ENCODE measurements at places on chromosomes 1 and 21.
A peak's percentile ranks its signal among the peaks of the same experiment; 100 is the strongest.

DNA sequence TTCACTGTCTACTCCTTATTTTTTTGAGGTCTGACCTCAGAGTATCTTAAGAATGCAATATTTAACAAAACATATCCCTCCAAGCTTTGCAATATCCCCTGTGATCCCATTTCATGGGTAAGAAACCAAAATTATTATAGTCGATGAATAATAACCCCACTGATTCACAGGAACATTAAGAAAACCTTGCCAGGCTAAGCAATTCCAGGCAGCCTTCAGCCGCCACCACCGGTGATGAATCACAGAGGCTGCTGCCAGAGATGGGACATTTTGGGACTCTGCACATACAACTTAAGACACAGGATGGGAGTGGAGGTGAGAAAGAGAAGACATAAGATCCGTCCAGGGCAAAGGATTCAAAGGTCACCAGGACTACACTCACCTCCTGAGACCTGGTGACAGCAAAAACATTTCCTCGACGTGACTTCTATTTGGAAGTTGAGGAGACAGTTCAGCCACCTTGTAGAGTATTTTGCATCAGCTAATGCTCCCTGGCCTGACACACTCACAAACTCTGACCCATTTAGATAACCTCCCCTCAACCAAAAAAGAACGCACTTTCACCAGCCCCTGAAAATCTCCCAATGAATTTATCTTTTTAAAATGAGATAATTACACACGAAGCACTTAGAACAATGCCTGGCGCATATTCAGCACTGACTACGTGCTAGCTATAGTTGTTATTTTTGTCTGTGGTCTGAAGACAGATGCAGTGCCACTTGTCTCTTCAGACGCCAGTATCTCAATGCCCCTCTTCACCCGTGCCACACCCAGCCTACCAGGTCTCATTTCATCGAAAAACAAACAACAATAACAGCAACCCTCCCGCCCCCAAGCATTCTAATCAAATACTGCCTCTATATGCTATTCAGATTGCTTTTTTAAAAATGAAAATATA, 17.8 kb upstream of the OVAAL start:
- DNase-seq = no peak

DNA sequence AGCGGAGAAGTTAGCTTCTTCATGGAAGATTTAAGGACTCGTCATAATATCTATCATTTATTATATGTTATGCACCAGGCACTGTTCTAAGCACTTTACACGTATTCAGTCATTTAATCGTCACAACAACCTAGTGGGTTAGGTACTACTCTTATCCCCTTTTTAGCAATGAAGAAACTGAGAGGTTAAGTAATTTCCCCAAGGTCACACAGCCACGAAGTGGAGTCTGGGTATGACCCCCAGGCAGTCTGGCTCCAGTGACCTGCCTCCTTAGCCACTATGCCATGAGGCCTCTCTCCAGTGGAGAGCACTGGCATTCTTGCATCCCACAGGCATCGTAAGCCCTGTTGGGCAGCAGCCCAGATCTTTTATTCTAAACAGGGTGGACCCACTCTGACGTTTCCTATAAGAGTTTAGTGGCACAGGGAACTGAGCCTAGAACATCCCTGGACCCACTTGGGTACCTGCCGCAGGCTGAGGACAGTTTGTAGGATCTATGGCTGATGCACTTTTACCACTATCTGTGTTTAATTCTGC, 123.0 kb downstream of the NAV1 start:
- DNase-seq = no peak

DNA sequence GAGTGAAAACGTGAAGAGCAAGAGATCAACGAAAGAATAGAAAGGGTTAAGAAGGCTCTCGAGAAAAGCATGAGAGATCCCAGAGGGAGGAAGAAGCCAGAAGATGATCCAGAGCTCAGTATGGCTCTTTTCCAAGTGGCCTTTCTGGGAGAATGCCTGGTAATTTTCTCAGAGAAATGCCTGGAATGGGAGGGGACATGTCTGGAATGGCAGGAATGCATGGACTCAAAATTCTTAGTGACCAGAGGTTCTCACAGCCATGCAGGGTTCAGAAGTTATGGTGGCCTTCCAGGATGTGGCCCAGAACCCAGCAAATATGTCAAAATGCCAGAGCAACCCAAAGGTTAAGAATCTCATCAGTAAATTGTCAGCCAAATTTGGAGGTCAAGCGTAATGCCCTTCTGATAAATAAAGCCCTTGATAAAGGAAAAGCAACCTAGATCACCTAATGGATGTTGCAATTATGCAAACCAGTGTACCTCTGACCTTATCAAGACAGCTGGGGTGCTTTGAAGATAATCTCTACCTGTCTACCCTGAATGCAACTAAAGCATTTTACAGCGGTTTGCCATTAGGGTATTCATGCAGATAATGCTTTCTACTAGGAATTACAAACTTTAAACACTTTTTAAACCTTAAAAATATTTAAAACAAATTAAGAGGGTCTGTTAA, 53.1 kb downstream of the NBPF6 start:
- no peak for DNase-seq

DNA sequence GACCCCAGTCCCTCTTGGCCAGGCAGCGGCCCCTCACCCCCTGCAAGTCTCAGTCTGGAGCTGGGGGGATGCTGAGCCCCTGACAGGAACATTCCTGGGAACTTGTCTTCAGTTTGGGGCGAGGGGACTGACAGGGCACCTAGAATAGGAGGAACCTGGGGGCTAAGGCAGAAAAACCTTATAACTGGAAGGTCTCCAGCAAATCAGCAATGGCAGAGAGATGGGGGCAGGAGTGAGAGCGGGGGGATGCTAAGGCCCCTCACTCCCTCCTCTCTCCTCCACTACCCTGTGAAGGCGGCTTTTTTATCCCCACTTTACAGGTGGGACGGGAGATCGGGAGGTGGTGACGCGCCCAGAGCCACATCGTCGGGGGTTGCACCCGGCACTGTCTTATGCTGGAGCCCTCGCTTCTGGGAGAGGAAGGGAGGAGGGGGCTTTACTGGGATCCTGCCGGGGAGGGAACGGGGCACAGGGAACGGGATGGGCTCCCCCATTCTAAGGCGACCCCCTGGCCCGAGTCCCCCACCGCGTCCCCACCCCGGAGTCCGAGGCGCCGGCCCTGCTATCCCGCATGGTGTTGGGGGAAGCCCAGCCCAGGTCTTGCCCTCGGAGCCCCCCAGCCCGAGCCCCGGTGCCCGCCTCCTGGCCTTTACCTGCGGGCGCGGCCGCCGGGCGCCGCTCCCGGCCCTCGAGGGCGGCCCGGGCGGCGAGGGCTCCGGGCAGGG, 456 bp downstream of the COL8A2 start:
- no peak for DNase-seq

- DNase-seq = no peak
These were observed 57.6 kb downstream of the KCNK2 start for GRCh38 chr1:215140135-215140534.

DNA sequence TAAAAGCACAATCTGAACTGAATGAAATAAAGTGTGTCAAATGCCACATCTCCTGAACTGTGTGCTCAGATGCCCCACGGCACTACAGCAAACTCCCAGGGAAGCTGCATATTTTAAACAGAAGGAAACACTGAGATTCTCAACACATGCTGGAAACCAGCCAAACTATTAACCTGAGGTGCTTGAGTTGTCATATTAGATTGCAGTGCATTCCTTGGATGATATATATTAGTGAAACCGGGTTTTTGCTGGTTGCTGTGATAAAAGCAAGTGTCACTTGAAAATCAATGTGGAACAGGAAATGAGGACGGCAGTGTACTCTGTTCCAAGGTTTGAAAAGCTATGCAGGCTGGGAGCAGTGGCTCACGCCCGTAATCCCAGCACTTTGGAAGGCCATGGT, 8.7 kb downstream of the SYNJ1 start:
- no peak for DNase-seq

- DNase-seq = no peak
These were observed 193.2 kb downstream of the C1orf94 start for GRCh38 chr1:34369701-34370455.

- peak; percentile 85 for DNase-seq
These were observed 249.0 kb downstream of the PRDM2 start for GRCh38 chr1:13948888-13949391.

DNA sequence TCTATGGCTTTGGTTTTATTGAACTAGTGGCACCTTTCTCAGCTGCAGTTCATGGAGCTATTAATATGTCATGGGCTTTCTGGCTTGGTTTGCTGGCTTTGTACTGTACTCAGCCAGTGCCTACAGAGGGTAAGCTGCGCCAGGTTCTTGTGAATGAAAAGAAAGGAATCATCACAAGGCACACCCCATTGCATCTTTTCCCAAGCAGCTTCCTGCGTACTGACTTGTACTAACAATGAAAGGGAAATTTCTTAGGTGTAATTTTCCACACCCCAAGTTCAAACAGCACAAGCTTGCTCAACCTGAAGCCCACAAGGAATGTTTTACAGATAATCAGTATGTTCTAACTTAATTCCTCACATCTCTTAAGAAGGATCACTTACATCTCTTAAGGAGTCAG, 78.0 kb upstream of the TNFSF18 start:
- DNase-seq = no peak

DNA sequence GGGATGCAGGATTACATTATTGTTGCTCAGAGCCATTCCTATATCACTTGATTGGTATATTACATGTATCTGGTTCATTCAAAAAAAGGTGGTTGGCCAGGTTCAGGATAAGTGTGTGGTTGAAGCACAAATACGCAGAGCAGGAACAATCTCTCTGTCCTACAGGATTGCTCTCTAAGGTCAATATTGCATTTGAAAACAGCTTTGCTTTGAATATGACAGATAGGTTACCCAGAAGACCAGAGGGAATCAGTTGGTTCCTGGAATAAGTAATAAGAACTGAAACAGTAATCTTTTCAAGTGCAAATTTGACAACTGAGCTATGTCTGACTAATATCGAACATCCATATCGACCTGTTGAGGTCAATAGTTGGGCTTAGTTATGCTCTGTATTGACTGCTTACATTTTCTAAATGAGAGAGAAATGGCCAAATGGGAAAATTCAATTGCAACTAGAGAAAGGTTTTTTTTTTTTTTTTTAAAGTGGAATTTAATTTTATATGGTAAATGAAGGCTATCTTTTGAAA, 176.8 kb downstream of the ATP6V1G3 start:
- no peak for DNase-seq

DNA sequence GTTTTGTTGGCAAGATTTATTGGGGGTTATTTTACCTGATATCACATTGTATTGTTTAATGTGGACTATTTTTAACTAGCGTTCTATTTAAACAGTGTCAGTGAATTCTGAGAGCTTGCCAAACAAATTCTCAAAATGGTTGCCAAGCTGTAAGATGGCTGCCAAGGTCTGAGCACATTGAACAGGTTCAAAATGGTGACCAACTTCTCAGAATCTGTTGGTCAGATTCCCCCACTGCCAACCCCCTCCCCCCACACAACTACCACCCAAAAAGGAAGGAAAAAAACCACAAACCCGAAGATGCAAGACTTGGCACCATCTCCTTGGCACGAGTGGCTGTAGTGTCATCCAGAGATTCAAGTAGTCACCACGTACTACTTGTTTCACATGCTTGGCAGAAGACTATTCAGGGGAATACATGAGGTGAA, 159.1 kb downstream of the NFIA start:
- peak; percentile 89 for DNase-seq

DNA sequence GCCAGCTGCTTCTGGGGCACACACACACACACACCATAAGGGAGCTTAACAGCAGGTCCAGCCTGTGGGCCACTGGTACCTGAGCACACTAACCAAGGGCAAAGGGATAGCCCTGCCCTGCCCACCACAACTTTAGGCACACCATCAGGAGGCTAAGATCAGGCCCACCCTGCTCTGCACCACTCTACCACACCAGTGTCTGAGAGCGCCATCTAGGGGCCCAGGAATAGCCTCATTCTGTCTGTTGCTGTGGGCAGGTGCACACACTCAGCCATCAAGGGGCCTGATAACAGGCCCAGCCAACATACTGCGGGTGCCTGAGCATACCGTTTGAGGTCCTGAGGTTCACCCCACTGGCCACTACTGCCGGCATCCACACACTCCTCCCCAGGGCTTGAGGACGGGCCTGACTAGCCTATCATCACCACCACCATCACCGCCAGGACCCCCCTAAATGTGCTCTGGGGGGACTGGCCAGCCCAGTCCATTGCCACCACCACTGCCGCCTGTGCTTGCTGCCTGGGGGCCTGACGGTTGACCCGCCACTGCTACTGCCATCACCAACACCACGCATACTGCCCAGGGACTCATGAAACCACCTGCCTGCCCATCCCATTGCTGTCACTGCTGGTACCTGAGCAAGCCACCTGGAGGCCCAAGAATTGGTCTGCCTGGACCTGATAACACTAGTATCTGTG, 31.3 kb downstream of the NSL1 start:
- DNase-seq = no peak

DNA sequence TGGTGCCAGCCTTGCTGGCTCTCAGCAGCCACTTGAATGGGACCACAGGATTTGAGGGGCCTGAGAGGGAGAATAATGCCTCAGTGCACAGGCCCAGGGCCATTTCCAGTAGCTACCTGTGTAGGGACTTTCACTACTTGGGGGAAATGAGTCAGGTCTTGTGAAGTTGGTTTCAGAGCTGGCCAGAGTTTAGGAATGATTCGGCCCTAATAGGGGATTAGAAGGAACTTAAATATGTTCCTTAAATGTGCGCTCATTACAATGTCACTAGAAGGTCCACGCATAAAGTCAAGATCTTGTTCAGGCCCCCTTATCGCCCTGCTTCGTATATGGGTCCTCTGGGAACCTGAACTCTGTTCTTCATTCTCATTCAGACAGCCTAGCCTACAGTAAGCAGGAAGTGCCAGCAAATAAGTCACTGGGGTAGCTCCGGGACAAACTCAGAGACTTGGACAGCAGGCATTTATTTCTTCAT, 5.6 kb upstream of the AKR1A1 start:
- no peak for DNase-seq

DNA sequence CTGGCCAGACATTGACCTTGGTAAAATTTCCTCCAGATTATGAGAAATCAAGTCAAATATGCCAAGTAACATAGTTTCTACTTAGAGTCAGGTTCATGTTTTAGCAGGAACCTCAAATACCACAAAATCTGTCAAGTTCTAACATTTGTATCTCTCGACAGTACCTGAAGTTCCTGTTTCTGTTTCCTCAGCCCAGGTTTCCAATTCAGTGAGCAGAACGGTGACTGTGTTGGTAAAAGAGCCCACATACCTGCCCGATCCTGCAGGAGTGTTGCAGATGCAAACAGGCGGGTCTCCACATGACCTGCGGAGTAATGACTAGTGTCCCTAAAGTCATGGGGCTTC, 57.9 kb upstream of the LGALS8 start:
- DNase-seq = no peak

GRCh38 chr1:221228594-221228993, 349.4 kb downstream of the HLX start:
- no peak for DNase-seq

- DNase-seq = no peak
These were observed 335.3 kb upstream of the RUNX1 start for GRCh38 chr21:35384375-35384774.

DNA sequence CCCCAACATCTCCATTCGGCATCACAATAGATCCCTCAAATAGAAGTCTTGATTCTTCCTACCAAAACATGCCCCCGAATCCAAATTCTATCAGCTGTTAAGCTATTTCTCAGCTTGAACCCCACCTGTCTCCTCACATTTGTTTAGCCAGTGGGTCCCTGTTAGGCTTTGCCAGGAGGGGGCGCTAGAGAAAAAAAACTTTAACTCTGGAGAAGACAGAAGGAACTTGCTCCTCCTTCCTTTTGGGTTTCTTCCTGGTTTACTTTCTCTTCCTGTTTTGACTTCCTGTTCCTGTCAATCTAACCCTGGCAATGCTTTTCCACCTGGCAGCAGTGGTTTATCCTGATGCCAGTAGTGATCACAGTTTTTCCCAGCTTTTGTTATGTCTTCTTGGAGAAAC, 95.6 kb upstream of the KCNK1 start:
- DNase-seq = no peak
